GM12892 (cell line): ENCODE measurements at places on chromosomes 3 and 15.

- DNase-seq: no peak
These were observed 192.7 kb upstream of the KCNMB2 start for GRCh38 chr3:178343433-178344038.

DNA sequence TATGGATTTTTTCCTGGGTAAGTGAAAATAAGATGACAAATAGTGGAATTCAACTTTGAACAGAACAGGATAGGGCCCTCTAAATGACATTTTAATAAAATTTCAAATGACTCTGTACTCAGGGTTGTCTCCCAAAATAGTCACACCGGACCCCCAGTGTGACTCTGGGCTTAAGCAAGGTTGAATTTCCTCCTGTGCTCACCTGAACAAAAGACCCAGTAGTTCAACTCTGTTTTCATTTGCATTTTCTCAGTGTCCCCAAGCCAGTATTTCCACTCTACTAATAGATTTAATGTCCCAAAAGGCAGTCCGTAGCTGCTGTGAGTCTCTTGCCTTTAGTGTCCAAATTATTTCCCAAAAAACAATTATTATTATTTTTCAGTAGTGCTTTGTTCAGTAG, 296.6 kb downstream of the PLOD2 start:
- no peak for DNase-seq

DNA sequence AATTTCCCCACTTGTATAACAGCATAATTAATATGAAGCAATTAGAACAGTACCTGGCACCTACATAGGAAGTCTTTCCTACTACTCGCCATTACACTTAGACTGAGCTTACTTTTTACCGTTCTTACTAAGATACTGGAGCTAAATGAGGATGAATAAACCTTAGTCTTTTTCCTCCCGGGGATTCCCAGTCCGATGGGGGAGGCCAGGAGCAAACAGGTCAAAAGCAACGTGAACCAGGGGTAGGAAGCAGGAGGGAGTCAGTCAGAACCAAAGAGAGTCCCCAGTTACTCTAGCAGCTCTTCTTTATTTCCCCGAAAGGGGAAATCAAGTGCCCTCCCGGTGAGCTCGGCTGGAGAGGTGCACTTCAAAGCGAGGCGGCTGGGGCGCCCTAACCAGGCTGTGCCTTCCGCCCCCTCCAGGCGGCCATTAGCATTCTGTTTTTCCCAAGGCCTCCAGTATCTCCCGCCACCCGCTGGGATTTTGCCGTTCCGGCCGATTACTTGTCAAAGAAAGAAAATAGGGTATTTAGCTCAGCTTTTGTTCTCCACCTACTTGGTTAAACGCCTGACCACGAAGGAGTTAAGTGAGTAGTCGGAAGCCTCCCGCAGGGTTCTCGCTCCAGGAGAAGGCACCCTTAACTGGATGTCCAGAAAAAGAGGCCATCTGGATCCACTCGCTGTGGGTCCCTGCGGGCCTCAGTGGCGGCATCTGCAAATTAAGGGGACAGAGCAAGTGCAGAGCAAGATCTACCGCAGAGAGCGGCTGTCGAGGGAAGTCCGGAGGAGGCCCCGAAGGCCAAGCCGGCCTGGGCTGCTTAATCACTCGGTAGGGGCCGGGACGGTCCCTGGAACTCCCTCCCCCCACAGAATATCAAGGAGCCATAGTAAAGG, 6.3 kb upstream of the EOMES start:
- no peak for DNase-seq

GRCh38 chr3:114892131-114892879, 254.8 kb downstream of the ZBTB20 start:
- no peak for DNase-seq

DNA sequence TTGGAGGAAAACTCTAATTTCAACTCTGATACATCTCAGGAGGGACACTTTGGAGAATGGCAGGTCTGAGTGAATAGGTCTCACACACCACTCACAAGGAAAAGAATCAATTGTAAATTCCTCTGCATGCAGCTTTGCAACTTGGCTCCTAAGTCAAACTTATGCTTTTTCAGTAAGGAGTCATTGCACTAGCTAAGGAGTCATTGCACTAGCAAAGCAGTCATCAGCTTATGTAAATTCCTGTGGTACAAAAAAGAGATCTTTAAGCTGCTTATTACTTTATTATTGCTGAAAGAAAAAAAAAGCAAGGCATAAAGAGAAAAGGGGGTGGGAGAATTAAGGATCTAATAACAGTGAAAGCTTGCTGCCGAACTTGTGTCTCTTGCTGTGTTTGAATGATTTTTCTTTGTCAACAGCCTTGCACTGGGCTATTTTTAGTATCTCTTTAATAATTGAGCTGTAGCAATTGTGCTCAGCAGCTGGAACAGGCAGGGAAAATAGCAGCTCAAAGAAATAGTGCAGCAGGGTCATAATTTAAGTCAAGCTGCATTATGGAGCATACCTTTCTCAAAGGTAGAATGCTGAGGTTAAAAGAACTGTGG, 154.3 kb upstream of the ARPP21 start:
- DNase-seq: no peak

DNA sequence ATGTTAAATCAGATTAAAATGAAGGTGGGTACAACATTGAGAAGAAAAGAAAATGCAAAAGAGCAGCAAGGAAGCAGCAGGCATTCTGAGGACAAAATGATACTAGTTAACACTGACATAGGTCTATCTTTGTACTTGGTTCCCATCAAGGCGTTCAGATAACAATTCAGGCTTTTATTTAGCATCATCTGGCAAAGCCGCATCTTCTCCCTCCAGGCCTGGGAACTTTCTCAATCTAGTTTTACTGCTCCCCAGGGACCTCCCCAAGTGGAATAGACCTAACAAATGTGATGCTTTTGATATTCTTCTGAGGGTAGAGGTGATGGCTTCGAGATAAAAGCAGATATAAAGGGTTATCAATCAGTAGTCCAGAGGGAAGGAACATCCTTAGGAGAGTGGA, 130.6 kb downstream of the C3orf38 start:
- no peak for DNase-seq

GRCh38 chr3:94065819-94066480, 3.1 kb downstream of the NSUN3 start:
- DNase-seq: no peak

DNA sequence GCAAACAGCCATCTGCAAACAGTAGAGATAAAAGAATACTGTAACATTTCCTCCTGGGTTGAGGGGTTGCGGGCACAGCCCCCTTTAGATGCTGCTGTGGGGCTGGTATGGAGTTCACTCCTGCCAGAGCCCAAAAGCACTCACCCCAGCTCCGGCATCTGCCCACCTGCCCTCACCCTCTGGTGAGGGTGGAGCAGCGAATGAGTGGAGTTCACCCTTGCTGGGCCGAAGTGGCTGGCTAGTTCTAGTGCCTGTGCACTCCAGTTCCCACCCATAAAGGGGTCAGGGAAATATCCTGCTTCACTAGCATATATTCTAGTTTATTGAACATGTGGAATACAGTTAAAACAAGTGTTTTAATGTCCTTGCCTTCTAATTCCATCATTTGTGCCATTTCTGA, 209.7 kb upstream of the SGO1 start:
- no peak for DNase-seq

DNA sequence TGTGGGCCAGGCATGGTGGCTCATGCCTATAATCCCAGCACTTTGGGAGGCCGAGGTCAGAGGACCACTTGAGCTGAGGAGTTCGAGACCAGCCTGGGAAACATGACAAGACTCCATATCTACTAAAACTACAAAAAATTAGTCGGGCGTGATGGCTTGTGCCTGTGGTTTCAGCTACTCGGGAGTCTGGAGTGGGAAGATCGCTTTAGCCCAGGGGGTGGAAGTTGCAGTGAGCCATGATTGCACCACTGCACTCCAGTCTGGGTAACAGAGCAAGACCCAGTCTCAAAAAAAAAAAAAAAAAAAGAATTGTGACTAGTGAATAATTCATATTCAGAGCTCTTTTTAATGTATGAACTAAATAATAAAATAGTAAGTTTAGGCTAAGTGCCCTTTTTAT, 87.8 kb upstream of the TSEN2 start:
- no peak for DNase-seq

DNA sequence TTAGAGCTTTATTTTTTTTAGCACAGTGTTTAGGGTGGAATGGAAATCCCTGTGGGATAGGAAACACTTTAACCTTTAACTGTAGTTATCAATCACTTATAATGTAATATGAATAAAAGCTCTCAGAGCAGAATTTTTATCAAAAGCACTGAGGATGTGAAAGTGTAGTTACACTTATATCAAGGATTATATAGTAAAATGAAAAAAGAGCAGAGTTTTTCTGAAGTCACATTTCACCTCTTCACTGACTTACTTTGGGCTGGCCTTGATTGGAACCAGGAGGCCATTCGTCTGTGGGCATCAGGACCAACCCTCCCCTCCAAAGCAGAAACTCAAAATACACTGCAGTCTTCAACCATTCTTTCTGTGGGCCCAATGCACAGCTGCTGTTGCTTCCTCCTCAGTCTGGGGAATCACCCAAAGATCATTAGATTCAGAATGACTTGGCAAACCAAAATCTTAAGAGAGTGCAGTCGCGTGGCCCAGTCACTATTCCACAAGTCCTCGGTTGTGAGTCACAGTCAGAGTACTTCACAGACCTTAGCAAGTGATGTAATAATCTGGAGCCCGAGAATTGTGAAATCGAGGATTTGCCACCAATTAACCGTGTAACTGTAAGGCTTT, 132.6 kb upstream of the COL8A1 start:
- peak; percentile 25 for DNase-seq
